ENCODE measurements at places on chromosomes 1 and 21. TPM values are rescaled to one million over a fixed set of nuclear protein-coding genes. Genes with fewer than 3 reads are reported as not detected.
A peak's percentile ranks its signal among the peaks of the same experiment; 100 is the strongest.

GRCh38 chr1:79235301-79236002 is 228.9 kb upstream of the ADGRL4 start:
- H3K27ac ChIP-seq: no peak overlapping the region
- no peaks in the 10 kb centered on the region for H3K4me1 ChIP-seq
- no peaks in the 10 kb centered on the region for H3K36me3 ChIP-seq
- no peaks in the 10 kb centered on the region for H3K27me3 ChIP-seq
- no peak for DNase-seq
- no peak overlapping the region for H3K4me3 ChIP-seq

DNA sequence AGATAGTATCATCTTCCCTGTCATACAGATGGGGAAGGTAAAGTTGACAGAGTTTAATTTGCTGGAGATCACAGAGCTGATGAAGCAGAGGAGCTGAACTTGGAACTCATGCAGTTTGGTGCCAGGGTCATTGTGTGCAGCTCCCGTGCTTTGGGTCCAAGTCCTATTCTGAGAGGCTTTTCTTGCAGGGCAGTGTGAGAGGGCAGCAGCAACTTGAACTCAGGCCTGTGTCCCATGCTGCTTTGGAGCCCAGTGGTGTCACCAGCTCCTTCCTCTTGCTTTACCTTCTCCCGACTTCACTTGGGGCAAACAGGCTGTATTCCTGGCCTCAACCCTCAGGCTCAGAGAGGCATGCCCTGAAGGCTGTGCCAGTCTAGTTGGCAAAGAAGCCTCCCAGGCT is 24.7 kb downstream of the INAVA start:
- DNase-seq: no peak
- no peaks in the 10 kb centered on the region for H3K36me3 ChIP-seq
- no peak overlapping the region for H3K4me3 ChIP-seq
- H3K27ac ChIP-seq: no peak overlapping the region
- H3K27me3 ChIP-seq: peaks cover 4% of the 10 kb centered on the region

- H3K27me3 ChIP-seq: no peaks in the 10 kb centered on the region
- H3K4me1 ChIP-seq: peaks cover 32% of the 10 kb centered on the region
- peak within 1 kb of the TSS; percentile 96 for H3K27ac ChIP-seq
- peak; percentile 95 for DNase-seq
- H3K4me3 ChIP-seq: peak within 1 kb of the TSS; percentile 100
- peaks cover 36% of the 10 kb centered on the region for H3K36me3 ChIP-seq
Observed at GRCh38 chr1:156053768-156054499, at the start of gene UBQLN4. Gene UBQLN4, minus strand, starts transcription at chr1:156053798. Its CDS starts 97 bp downstream, at chr1:156053701.

- no peaks in the 10 kb centered on the region for H3K27me3 ChIP-seq
- no peak overlapping the region for H3K27ac ChIP-seq
- H3K4me3 ChIP-seq: no peak overlapping the region
- H3K4me1 ChIP-seq: no peaks in the 10 kb centered on the region
Observed at GRCh38 chr1:221018414-221018813, 139.2 kb downstream of the HLX start.

Gene GADD45A
- 57.3 TPM for total RNA-seq

Gene IFNLR1
- total RNA-seq: 0.50 TPM
